Activated CD4-positive, alpha-beta T cell treated with anti-CD3 and anti-CD28 coated beads, Interleukin-2, amount 50 U/mL, for 1 hour (primary cell): ENCODE measurements at places on chromosomes 2 and 18.

DNA sequence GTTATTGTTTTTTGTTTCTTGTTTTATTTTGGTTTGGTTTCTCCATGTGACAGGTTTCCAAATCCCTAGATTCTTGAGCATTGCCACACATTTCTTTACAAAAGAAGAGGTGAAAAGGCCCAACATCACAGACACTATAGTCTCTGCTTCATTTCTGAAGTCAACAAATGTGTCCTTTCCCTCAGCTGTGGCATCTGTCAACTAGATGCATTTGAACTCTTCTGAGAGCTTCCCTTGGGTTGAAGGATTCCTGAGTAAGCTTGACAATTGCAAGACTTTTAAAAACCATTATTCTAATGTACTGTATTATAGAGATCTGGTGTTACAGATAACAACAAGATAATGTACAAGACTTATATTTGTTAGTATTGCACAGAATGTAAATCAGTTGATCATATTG, 703.3 kb upstream of the PKDCC start:
- DNase-seq, result no peak

GRCh38 chr2:226215902-226216503, 583.6 kb downstream of the IRS1 start:
- peak; percentile 57 for DNase-seq

- no peak for DNase-seq
Observed at GRCh38 chr18:50816419-50817166, 3.2 kb downstream of the MRO start.

GRCh38 chr2:224084266-224084892, 45.3 kb upstream of the SERPINE2 start:
- DNase-seq, result no peak

- DNase-seq, result no peak
Observed at GRCh38 chr2:105384216-105384615, 14.6 kb downstream of the FHL2 start.

- no peak for DNase-seq
Observed at GRCh38 chr2:27973592-27973991, 83.1 kb downstream of the BABAM2 start.

DNA sequence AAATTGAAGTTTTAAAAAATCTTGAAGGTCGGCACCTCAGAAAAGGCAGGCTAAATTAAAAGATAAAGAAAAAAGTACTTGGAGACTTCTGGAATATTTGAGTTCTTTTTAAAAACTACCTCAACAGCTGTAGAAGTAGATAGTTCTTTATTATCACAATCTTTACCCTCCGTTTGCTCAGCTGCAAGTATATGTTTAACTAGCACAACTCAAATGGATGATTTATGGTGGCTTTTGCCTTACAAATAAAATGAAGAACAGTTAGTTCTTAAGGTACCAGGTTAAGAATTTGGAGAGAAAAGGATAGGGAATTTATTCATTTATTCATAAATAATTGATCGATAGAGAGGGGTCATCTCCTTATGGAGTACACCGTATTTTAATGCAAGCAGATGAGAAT, 237.6 kb upstream of the FOSL2 start:
- DNase-seq, result no peak
